CD14-positive monocyte (primary cell): ENCODE measurements at places on chromosomes 12 and 14.
A peak's percentile ranks its signal among the peaks of the same experiment; 100 is the strongest.

- DNase-seq = peak; percentile 38
Measured at GRCh38 chr12:47560415-47560814, 145.4 kb downstream of the RPAP3 start.

DNA sequence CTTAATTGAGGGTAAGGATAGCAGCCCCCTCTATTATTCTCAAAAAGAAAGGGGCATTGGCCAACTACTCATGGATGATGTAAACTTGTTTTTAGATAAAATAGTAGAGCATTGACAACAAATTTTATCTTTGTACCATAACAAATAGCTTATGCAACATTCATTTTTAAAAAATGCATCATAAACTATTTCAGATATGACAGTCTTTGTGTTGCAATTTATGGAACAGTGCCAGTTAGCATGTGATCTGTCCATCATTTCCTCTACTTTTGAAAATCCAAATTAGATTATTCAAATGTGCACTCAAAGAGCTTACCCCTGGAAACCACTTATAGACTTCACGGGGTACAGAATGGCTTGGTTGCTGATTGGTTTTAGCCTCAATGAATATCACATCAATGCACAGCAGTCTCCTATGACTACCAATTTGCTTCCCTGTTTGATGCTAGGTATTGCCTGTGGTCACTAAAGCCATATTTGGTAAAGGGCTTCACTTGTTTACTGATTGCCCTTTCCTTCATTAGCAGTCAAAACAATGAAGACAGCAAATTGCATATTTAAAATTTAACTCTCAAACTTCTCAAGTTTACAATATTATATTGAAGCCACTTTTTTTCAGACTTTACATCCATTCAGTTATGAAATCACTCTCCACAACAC is 274.9 kb upstream of the MGAT4C start:
- DNase-seq = no peak

GRCh38 chr14:92175811-92176210 is 54.0 kb downstream of the CPSF2 start:
- no peak for DNase-seq

GRCh38 chr14:104813286-104813685 is 12.4 kb downstream of the ZBTB42 start:
- no peak for DNase-seq

GRCh38 chr14:91888641-91889476 is 21.5 kb upstream of the TC2N start:
- DNase-seq = no peak

DNA sequence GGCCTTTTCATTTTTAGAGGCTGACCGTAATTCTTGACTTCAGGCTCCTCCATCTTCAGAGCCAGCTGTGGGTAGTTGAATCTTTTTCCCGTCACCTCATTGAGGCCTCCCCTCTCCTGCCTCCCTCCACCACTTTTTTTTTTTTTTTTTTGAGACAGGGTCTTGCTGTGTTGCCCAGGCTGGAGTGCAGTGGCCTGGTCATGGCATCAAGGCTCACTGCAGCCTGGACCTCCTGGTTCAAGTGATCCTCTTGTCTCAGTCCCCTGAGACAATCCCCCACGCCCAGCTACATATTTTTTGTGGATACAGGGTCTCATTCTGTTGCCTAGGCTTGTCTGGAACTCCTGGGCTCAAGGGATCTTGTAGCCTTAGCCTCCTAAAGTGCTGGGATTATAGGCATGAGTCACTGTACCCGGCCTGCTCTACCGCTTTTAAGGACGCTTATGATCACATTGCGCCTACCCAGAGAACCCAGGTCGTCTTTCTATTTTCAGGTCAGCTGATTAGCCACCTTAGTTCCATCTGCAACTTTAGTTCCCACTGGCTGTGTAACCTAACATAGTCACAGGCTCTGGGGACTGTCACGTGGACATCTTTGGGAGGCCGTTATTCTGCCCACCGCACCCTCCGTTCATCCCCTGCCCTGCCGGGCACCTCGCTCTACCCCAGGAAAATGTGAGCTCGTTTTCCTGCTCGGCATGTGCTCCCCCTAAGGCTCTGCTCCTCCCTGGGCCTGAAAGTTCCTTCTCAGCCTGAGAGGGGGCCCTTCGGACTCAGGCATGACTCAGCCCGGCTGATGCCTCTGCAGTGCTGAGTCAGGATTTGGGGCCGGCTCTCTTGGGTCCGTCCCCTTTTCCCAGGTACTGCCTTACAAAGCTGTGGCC is 13.4 kb downstream of the TNFAIP2 start:
- DNase-seq = peak; percentile 62

GRCh38 chr12:34393821-34394150 is 371.5 kb downstream of the ALG10 start:
- DNase-seq = no peak

DNA sequence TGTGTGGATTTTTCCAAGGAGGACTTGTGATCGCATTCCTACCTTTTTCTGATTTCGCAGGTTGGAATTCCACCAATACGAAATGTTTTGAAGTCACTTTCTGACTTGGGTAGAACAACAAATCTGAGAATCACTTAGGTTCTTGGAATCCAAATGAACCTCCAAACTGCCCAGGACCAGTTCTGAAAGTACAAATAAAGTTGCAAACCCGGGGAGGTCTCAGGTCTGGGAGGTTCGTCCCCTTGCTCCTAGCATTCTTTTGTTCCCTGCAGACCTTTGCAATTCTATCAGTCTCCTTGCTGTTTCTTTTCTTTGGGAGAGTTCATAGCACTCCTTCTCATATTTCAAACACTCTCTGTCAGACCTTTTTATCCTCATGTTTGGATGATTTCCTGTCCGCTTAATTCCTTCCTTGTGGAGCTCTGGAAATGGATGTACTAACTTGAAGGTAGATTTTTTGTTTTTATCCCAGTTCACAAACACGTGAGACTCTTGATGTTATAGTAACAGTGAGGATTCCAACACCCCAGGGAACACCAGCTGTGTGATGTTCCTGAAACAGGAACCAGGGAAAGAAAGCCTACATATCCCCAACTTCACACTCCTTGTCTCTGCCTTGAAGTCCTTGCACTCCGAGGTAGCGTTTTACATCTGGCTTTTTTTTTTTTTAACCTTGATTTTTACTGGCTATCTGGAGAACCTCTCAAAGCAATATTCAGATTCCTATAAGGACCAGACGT is 70.6 kb downstream of the TMEM132C start:
- DNase-seq = no peak

- no peak for DNase-seq
Measured at GRCh38 chr12:130577351-130577750, 138.7 kb downstream of the RIMBP2 start.

DNA sequence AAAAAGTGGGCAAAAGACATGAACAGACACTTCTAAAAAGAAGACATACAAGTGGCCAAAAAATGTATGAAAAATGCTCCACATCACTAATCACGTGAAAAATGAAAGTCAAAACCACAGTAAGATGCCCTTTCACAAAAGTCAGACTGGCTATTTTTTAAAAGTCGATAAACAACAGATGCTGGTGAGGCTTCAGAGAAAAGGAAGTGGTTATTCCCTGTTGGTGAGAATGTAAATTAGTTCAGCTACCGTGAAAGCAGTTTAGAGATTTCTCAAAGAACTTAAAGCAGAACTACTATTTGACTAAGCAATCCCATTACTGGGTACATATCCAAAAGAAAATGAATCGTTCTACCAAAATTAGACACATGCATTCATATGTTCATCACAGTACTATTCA is 237.0 kb downstream of the KIF21A start:
- no peak for DNase-seq

DNA sequence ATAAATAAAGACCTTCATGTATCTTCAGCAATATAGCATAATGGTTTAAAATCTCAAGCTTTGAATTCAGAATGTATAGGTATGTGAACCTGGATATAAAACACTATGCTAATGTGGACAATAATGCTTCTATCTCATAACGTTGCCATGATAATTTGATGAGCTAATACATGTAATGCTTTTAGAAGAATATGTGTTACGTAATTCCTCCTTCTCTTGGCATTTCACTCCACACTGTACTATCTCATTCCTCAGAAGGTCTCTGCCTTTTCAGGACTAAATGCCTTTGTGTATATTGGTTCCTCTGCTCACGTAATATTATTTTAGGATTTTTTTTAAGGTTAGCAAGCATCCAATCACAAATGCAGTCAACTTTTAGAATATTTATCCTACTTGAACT is 86.5 kb downstream of the FOXA1 start:
- DNase-seq = no peak

GRCh38 chr12:86735851-86736250 is 479.7 kb upstream of the MGAT4C start:
- DNase-seq = no peak

DNA sequence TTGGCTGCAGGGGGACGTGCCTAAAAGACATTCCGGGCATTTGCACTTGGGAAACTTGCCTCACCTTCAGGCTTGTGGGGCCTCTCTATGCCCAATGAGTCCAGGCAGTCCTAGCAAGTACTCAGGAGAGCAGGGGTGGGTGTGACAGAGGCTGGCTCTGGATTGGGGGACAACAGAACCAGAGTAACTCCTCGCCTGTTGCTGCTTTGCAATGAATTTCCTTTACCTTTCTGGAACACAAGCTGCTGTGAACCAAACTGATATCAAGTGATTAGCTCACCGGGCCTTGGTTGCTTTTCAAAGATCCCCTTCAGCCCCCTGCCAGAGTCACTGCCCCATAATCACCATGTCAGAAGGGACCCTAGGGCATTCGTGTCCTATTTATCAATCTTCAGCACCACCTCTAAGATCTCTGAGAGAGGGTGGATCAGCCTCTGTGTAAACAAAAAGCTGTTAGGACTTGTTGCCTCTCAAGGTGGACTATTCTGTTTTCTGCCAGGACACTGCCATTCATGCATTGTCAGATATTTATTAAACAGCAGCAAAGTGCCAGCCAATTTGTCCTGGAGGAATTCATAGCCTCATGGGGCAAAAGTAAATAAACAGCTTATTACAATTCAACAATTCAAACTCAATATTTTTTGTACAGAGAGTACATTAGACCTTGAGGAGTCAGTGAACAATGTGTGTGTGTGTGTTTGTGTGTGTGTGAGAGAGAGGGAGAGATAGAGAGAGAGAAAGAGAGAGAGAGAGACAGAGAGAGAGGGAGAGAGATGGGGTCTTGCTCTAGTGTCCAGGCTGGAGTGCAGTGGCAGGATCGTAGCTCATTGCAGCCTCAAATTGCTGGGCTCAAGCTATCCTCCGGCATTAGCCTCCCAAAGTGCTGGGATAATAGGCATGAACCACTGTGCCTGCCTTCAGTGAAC is 11.3 kb downstream of the NFATC4 start:
- DNase-seq = no peak

- DNase-seq = no peak
Measured at GRCh38 chr14:72054911-72055310, 122.7 kb downstream of the RGS6 start.

- peak; percentile 20 for DNase-seq
Measured at GRCh38 chr12:93624595-93625294, 52.3 kb downstream of the SOCS2 start.

GRCh38 chr14:20379743-20380142 is 33.6 kb downstream of the TEP1 start:
- no peak for DNase-seq

DNA sequence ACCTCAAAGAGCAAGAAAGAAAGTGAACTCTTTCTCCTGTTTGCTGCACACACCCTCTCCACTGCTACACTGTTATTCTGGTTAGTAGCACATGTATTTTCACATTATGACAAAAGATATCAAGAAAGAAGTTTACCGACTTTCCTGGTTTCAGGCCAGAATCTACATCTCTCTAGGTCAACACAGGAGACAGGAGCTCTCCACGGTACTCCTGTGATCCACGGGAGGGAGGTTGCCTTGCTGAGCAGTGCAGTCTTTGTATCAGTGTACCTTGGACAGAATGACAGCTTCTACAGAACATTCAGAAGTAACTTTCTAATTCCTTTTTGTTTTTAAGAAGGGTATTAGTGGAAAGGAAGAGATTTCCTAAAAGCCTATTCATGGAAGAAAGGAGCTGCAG is 805.6 kb downstream of the NRXN3 start:
- no peak for DNase-seq

DNA sequence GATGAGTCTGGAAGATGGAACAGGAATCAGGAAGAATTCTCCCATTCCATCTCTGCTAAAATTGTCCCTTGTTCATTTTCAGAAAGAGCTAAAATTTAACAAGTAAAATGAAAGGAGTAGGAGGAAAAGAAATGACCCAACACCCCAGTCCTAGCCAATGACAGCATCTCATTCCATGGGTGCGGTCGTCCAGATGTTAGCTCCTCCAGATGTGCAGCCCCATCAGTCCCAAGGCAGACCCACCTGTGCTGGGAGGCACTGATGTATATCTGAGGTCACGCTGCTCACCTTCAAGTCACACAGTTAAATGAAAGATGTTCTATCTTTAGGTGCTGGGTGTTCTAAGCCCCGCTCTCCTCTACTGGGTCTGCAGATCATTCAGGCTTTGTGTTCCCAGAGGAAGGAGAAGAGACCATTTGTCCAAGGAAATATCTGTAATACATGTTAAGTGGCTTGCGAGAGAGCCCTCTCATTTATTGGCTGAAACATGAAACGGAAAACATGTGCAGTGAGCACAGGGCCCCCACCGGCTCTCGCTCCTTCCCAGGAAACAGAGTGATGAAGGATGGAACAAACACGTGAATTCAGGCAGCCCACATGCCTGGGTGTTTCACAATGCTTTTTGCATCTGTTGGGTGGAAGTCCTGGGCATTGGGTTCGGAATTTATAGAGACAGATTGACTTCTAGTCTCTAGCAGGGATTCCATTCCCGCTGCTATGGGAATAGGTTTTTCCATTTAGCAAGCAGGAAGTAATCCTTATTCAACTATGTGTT is 294.6 kb downstream of the NUAK1 start:
- no peak for DNase-seq

DNA sequence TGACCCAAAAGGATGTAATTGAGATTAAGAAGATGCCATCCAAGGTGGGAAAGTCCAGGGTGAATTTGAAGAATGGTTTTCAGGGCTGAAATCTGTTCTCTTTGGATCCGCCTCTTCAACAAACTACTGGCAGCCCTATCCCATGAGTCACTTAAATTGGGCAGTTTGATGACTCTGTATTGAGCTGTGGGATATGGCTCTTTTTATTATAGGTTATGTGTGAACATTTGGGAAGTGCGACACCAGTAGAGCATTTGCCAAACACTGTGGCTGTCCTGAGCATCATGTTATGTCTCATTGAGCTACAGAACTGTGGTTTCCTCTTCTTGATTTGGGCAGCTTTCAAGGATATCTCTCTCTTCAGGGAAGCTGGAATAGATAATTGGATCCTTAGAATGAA is 22.3 kb downstream of the IFT43 start:
- DNase-seq = no peak

GRCh38 chr12:119592232-119592631 is 1.3 kb upstream of the TMEM233 start:
- DNase-seq = no peak

DNA sequence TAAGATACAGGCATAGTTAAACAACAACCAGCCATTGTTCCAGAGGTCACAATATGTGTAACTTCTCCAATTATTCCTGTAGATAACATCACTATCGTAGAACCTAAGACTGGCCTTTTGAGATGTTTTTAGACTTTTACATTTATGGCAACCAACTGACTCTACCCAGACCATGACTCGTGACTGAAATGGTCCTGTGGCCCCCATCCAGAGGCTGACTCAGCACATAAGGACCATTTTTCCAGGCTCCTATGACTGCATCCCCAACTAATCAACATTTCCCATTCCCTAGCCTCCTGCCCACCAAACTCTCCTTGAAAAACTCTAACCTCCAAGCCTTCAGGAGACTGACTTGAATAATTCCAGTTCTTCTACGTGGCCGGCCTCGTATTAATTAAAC is 52.6 kb upstream of the NID2 start:
- no peak for DNase-seq

GRCh38 chr12:63208956-63209355 is 58.0 kb upstream of the AVPR1A start:
- no peak for DNase-seq
